CD4-positive, CD25-positive, alpha-beta regulatory T cell (primary cell): ENCODE measurements at places on chromosomes 5 and 9.

GRCh38 chr9:31612336-31613030 lies 772.0 kb upstream of the ACO1 start:
- no peak for DNase-seq

- DNase-seq: no peak
These were observed 213.8 kb upstream of the ZNF608 start for GRCh38 chr5:124960266-124960665.

GRCh38 chr9:92711844-92712243 lies 41.9 kb upstream of the IPPK start:
- DNase-seq: peak; percentile 72

- DNase-seq: no peak
These were observed 7.1 kb upstream of the ORM1 start for GRCh38 chr9:114315723-114316363.

GRCh38 chr5:42587096-42587723 lies 164.0 kb downstream of the GHR start:
- no peak for DNase-seq
